ENCODE measurements at places on chromosomes 3 and 15.

DNA sequence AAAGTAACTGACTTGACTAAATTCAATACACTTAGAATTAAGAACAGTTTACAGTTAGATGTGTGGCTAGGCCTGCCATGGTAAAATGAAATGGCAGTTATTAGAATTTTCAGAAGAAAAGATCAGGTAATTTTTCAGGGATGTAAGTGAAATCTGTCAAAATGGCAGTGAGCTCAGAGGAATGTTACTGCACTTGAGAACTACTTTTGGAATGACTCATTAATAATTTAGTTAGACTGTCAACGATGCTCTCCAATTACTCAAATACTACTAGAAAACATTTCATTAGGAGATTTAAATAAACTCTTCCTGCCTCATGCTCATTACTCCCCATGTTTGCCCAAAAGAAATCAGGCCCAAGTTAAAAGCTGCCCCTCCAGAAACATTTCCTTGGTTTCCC, 84.4 kb downstream of the RFTN1 start:
- DNase-seq: peak; percentile 48

- DNase-seq: peak; percentile 52
Observed at GRCh38 chr3:123071146-123071545, 4.3 kb downstream of the PDIA5 start.

DNA sequence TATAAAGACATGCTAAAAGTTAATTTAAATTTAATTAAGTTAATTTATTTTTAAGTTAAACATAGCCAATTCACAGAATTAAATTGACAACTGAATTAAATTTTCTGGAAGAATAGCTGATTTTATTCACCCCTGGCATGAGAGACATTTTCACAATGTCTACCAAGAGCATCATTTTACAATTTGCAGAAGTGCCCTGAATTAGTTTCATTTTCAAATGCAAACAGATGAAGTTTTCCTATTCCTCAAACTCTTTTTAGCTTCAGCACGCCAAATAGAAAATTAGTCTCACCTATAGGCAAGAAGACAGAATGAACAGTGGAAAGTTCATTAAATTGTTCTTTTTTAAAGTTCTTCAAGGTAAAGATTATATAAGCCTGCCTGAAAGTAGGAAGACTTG, 259.3 kb downstream of the ZBBX start:
- no peak for DNase-seq

DNA sequence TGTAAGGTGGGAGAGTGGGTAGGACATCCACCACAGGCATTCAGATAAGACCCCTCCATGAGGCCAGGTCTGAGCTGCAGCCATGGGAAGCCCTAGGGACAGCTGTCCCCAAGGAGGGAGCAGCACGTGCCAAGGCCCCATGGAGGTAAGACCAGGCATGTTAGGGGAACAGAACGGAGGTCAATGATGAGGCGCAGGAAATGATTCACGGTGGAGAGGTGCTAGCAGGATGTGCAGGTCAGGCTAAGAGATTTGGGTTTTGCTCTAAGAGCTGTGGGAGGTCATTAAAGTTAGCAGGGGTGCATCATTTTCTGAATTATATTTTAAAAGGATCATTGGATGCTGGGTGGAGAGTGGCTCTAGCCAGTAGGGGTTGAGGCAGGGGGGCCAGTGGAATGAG, 66.4 kb upstream of the SNRPA1 start:
- DNase-seq: no peak

DNA sequence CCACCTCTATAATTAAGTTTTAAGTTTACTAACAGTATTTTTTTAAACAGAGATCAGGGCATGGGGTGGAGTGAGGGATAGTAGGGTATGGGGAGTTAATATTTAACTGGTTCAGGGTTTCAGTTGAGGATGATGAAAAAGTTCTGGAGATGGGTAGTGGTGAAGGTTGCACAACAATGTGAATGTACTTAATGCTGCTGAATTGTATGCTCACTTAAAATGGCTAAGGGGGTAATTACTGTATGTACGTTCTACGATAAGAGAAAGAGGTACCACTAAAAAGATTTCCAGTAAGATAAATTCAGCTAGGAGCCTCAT, 101.4 kb downstream of the TNIK start:
- no peak for DNase-seq

DNA sequence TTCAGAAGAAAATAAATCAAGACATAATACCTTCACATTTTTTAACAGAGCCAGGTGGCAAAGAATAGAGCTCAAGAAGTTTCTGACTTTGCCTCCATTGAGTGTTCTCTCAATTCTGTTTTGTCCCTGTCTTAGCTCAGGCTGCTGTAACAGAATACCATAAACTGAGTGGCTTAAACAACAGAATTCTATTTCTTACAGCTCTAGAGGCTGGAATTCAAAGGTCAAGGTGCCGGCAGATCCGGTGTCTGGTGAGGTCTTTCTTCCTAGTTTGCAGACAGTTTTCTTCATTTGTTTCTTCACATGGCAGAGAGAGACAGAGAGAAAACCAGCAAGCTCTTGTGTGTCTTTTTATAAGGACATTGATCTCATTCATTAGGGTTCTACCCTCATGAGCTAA, 25.6 kb downstream of the IQCH start:
- no peak for DNase-seq

Data from fibroblast of skin of right quadriceps (primary cell).